ENCODE measurements at places on chromosomes 3 and 15.

DNA sequence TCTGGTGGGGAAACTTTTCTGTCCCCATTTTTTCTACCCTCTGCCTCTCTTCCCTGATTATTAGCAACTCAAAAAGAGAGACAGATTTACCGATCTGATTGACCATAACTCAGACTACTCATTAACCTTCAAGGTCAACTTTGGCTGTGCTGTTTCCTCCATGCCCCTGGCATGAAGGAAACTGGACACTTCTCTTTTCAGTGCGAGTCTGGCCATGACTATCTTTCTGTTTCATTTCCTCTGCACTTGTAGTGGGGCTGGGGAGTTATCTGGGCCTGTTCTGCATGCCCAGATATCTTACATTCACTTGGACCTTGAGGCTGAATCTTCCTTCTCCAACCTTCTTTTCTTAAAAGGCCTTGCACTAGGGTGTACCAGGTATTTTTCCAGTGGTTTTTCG lies 76.9 kb upstream of the SLCO2A1 start:
- no peak for DNase-seq

GRCh38 chr15:77391372-77391951 lies 28.4 kb downstream of the PEAK1 start:
- no peak for DNase-seq

DNA sequence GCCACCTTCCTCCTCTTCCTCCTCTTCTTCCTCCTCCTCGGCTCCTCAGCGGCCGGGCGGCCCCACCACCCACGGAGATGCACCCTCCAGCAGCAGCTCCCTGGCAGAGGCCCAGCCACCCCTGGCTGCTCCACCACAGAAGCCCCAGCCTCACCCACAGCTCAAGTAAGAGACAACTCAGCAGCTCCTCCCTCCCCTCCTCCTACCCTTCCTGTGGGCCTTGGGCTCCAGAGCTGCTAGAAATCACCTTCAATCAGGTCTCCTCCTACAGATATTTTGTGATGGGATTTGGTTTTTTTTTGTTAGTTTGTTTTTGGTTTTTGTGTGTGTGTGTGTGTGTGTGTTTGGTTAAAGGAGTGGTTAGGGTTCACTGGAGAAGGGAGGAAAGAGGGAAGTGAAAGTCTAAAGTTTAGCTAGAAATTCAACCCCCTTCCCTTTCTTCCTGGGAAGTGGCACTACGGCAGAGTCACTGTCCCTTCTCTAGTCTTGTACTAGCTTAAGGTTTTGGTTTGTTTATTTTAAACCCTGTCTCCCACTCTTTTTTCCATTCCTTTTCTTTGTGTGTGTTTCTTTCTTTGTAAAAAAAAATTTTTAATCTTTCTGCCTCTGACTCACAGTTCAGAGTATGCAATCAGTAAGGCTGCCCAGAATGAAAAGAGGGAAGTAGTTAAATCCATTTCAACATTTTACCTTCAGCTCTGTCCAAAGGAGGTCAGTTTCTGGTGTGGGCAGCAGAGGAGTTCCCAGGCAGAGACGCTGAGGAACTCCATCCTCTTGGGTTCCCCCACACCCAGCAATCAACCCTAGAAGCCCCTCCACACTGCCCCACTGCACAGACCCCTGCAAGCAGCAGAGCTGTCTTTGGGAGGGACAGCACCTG lies 29.0 kb upstream of the TIMP4 start:
- DNase-seq, result peak; percentile 15

- no peak for DNase-seq
Measured at GRCh38 chr3:32384938-32385337, 6.7 kb upstream of the CMTM7 start.

GRCh38 chr15:40762919-40763800 lies 708 bp upstream of the GCHFR start:
- peak; percentile 20 for DNase-seq

DNA sequence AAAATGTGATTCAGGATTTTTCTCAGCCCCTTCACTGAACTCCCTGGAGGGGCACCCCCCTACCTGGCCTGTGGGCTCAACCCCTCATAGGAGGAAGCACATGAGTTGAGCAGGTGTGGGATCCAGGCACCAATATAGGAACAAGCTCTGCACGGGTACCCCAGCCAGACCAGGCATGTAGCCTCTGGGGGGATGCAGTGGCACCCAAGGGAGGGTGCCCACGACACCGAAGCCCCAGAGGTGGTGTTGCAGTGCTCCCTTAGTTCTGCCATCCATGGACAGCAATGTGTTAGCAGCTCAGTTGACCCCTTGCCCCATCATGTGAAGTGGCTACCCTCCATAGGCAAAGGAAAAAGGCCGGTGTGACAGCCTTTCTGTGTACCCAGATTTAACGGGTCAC lies 30.9 kb upstream of the BCHE start:
- DNase-seq, result no peak

DNA sequence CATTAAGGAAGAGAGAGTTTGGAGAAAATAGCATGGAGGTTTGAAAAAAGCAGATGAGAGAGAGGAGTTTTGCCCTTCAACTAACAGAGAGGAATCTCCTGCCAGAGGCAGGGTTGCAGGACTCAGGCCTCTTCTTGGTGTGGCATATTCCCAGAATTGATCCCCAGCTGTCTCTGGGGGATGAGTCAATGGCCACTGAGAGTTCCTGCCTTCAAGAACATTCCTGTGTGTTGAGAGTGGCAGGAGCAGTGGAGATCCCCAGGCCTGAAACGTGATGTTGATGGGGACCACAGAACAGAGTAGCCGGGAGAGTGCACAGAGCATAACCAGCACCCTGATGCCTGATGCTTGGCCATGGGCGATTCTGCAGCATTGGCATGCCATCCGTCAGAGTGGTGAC lies 348.4 kb upstream of the THBS1 start:
- no peak for DNase-seq

GRCh38 chr3:139797724-139798343 lies 120.1 kb upstream of the NMNAT3 start:
- no peak for DNase-seq

GRCh38 chr15:42367041-42367440 lies 7.7 kb downstream of the CAPN3 start:
- no peak for DNase-seq

- DNase-seq, result peak; percentile 8
Measured at GRCh38 chr3:72323773-72324172, 524.5 kb downstream of the SHQ1 start.

DNA sequence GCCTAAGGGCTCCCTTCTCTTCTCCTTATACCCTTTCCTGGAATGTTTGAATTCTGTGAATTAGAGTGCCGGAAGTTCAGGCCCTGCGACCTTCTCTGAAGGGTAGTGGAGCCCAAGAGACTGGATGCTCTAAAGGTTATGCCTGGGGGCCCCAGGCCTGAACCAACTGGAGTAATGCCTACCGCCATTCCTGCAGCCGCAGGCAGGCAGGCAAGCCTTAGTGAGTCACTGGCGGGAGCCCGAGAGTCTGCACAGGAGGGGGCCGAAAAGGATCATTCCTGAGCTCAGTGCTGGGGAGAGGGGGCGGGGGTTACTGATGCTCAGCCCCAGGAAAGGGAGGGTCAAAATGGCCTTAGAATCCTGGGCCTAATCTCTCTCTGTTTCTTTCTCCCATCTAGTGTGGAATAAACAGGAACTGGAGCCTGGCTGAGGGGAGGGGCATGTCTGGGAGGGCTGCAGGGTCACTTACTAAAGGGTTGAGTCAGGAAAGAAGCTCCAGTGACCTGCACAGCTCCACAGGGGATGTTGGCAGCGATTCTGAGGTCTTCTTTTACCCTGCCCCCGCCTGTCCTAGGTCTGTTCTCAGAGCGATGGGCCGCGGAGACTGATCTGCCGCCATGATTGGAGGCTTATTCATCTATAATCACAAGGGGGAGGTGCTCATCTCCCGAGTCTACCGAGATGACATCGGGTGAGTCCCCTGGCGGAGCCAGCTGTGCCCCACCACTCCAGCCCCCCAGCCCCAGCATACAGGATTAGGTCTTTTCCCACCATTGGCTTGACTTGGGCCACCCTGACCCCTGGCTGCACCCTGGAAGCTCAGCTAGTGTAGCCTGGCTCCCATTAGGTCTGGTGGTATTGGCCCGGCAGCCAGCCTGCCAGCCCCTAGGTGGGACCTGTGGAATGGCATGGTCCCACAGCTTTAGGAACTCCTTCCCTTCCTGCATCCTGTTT lies 2.0 kb downstream of the AP2M1 start:
- no peak for DNase-seq

DNA sequence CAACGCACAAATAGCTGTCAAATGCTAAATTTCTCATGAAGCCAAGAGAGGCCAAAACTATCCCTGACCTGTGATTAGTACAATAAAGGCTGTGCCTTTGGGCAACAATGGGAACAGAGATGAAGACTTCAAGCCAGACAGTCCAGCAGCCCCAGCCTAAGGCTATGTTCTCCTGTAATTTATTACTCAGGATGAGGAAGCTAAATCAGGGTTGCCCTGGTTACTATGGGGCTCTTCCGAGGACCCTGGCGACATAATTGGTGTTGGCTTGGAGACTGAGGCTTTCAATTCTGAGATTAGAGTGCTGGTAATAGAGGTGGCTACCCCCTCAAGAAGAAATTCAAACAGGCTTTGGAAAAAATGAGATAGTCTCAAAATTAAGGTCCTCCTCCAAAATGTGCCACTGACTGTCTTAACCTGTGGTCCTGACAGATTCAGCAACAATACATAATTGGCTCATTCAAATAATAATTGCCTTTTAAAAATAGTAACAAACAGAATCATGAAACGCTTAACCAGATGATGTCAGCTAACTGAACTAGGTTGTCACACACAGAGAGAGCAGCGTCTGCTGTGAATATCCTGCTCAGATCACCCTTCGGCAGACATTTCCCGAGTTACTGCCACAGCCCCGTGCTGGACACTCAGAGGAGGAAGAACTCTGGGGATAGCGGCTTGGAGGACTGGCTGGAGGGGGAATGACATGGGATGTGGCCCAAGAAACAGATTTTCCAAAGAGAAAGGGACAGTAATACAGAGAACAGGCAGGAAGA lies 43.0 kb downstream of the NSMCE3 start:
- DNase-seq, result no peak

- DNase-seq, result no peak
Measured at GRCh38 chr3:15974647-15975046, 176.9 kb upstream of the ANKRD28 start.

GRCh38 chr3:196914866-196915265 lies 27.5 kb downstream of the NCBP2 start:
- DNase-seq, result no peak

DNA sequence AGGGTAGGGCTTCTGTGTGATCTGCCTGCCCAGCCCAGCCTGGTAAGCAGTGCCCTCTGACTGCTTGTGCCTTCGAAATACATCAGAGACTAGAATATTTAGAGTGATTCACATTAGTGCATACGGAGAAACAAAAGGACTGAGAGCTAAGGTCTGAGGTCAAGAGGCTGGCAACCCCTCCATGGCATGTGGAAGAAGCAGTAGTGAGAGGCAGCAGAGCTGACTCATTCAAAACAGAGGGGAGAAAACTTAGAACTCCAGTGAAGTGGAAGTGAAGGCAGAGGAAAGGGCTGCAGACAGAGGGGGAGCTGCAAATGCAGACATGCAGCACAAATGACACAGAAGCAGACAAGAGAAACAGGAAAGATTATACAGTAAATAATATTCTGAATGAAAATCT lies 61.6 kb downstream of the ULK4 start:
- DNase-seq, result no peak

GRCh38 chr3:116037954-116038911 lies 407.1 kb downstream of the LSAMP start:
- no peak for DNase-seq

DNA sequence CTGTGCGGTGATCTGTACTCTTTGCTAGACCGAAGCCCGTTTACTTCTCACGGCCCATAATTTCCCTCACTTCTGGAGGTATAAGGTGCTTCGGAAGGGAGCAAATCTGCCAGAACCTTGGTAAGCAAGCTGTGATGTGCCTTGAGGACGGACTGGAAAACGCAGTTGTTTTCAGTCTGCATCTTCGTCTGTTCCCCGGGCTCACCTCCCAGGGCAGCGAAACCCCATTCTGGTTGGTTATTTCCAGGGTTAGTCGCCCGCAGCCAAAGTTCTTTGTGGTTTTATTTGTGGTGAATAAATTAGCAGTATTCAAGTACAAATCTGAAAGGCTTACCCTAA lies 401 bp downstream of the RAMAC start:
- no peak for DNase-seq

DNA sequence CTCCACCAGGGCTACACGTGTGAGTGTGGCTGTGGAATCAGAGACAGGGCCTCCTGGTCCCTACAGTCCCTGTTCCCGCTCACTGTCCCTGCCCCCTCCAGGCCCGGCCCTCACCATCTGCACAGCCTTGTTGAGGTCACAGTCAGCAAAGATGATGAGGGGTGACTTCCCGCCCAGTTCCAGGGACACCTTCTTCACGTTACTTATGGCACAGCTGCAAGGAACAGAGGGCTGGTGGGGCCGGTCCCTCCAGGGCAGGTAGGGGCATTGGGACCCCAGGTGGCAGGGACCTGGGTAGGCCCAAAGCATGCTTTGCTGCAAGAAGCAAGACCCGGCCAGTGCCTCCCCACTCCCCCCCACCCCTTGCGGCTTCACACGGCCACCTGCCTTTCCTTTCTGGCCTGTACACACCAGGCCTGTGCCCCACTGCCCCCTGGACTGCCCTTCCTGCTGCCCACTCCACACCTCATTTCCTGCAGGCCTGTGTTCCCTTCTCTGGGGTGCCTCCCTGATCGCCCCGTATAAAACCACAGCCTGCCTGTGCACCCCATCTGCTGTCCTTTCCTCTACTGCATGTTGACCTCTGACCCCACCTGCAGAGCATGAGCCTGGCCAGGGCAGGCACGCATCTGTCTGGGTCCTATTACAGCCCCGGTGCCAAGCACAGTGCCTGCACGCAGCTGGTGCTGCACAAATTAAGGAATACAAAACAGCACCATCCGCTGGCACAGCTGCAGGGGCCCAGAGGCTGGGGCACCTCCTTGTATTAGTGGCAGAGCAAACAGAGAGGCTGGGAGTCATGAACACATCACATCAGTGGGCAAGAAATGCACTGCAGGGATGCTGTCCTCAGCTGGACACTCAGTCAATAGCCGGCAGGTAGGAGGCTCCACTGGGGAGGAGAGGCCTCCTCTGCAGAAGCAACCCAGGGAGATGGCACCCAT lies 30.8 kb upstream of the SLC41A3 start:
- DNase-seq, result no peak

DNA sequence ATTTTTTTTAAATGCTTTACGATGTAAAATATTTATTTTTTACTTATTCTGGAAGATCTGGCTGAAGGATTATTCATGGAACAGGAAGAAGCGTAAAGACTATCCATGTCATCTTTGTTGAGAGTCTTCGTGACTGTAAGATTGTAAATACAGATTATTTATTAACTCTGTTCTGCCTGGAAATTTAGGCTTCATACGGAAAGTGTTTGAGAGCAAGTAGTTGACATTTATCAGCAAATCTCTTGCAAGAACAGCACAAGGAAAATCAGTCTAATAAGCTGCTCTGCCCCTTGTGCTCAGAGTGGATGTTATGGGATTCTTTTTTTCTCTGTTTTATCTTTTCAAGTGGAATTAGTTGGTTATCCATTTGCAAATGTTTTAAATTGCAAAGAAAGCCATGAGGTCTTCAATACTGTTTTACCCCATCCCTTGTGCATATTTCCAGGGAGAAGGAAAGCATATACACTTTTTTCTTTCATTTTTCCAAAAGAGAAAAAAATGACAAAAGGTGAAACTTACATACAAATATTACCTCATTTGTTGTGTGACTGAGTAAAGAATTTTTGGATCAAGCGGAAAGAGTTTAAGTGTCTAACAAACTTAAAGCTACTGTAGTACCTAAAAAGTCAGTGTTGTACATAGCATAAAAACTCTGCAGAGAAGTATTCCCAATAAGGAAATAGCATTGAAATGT lies 15.6 kb downstream of the THBS1 start:
- DNase-seq, result no peak

- no peak for DNase-seq
Measured at GRCh38 chr3:158841387-158841786, 39.5 kb downstream of the MFSD1 start.

GRCh38 chr3:36525115-36525801 lies 145.0 kb downstream of the STAC start:
- no peak for DNase-seq

Data from hippocampal formation (tissue), 2 donors.